ENCODE measurements at places on chromosomes 3 and 15.

- no peak for DNase-seq
Observed at GRCh38 chr15:65828585-65828984, 36.5 kb upstream of the DENND4A start.

- DNase-seq, result no peak
Observed at GRCh38 chr3:98457543-98457942, 5.5 kb upstream of the OR5K1 start.

- no peak for DNase-seq
Observed at GRCh38 chr15:91311986-91312385, 211.9 kb downstream of the SV2B start.

DNA sequence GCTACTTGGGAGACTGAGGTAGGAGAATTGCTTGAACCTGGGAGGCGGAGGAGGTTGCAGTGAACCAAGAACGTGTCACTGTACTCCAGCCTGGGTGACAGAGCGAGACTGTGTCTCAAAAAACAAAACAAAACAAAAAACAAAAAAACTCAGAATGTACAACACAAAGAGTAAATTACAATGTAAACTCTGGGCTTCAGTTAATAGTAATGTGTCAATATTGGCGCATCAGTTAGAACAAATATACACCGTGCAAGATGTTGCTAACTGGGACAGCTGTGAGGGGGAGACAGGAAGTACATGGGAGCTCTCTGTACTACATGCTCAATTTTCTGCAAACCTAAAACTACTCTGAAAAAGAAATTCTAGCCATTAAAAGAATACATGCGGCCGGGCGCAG, 23.5 kb upstream of the TRPM1 start:
- DNase-seq, result peak; percentile 32

- DNase-seq, result no peak
Observed at GRCh38 chr3:185645596-185646381, 59.7 kb downstream of the SENP2 start.

DNA sequence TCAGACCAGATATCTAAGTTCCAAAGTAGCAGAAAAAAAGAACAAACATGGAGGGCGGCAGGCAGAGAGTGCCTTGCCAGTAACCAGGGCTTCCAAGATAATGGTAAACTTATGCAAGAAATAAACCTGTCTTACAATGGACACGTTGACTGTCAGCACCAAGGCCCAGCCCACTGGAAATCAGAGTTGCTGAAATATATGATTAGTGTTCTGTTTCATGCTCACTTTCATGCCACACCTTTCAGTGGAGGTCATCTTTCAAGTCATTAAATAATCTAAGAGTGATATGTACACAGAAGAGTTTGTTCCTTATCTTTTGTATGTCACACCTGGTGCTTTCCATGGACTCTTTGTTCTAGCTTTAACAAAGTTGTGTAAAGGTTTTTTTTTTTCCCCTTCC, 358.1 kb downstream of the MECOM start:
- no peak for DNase-seq

- no peak for DNase-seq
Observed at GRCh38 chr3:122668930-122669730, 11.5 kb upstream of the PARP14 start.

GRCh38 chr15:41047474-41047873, 68.6 kb downstream of the INO80 start:
- DNase-seq, result no peak

GRCh38 chr15:96412906-96413231, 82.4 kb downstream of the NR2F2 start:
- DNase-seq, result no peak

DNA sequence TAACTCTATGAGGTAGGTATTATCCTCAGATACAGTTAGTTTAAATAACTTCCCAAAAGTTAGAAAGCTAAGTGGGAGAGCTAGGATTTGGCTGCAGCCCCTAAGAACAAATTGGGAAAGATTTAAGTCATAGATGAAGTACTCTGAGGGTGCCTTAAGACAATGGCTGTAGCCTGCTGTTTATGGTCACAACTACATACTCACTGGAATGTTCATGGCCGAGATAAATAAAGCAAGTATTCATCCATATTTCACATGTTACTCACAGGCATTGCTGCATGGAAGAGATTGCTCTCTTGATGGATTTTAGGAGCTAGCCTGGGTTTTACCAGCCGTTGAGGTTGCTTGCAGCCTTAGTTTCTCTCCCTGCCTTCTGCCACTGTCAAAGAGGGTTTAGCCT, 145.0 kb downstream of the CMSS1 start:
- no peak for DNase-seq

- no peak for DNase-seq
Observed at GRCh38 chr3:69560818-69561217, 174.9 kb upstream of the FRMD4B start.

DNA sequence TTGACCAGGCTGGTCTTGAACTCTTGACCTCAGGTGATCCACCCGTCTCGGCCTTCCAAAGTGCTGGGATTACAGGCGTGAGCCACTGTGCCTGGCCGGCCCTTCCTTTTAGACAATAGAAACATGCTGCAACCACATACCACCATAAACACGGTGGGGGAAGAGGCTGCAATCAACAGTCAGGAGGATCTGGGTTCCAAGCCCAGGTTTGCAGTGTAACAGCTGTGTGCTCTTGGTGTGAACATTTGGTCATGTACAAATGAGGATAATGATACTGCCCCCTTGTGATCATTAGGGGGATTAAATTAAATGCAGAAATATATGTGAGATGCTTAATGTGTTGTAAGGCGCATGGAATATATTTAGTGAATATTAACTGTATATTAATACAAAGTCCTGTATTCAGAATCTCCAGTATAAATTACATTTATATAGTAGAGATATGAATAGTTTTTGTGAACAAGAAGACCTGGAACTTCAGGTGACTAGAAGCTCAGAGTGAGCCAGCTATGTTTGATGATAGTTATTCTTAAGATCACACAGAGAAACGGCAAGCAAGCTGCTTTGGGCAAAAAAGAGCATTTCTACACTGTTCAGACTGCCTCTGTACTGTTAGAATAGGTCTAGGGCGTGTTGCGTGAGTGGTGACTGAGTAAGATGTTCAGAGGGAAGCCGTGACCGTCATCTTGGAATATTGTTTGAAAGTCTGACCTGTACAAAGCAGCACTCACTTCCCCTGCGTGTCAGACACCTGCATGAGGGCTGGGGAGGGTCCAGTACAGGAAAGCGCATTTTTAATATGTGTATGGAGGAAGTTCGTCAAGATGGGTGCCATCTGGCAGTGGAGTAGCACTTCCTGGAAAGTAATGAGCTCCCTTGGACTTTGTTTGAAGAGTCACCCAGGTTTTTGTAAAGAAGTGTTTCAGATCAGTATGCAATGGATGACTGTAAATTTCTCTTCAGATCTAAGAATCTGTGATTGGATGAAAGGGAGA, 125.8 kb downstream of the PGPEP1L start:
- peak; percentile 44 for DNase-seq

DNA sequence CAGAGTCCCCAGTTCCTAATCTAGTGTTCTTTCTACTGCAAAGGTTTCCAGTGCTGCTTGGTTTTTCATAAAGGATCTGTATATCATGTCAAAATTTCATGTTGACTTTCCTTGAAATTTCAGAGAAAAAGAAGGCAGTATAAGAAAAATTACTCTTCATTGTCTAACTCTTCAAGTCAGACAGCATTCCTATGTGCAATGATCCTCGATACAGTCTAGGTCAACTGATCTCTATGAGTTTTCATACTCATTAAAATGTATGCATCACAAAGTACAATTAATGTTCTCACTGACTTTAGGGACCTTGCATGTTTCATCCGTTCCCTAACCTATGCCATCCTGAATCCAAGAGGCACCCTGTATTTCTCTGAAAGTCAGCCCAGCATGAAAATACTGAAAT, 317.3 kb downstream of the ZBTB20 start:
- DNase-seq, result no peak

DNA sequence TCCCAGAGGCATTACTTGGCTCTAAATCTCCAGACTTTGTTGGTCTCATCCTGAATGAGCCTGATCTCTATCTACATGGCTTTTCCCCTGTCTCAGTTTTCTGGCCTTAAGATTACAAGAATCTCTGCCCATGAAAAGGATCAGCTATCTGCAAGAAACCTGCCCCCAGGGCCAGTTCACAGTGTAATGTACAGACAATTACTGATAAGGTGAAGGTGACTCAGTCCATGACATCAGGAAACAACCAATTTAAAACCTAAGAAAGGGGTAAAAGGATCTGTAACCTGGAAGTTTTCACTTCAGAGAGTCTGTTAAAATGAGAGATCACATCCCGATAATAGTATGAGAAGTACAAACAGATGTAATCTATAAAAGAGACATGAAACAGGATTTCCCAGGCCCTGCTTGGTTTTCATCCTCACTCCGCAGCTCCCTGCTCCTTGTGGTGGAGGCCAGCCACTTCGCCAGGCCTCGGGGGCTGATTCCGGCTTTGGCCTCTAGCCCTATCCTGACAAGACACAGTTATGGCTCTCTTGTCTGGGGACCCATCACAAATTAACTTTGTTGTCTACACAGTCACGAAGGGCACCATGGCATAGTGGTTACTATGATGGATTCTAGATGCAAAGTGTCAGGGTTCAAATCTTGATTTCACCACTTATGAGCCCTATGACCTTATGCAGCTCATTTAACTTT, 136.9 kb downstream of the THSD4 start:
- no peak for DNase-seq

DNA sequence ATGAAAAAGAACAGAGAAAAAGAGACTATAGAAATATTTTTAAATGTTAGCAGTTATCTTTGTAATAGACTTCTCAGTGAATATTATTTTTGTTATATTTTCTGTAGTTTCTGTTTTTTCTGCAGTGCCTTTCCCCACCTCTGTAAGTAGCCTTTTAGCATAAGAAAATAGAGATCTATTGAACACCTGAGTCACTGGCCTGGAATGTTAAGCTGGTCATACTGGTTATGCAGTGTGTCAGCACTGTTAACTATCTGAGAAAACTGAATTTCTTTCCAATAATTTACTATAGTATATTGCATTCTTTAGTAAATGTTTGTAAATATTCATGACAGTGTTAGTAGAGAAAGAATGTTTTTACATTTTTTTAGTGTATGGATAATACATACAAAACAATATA, 79.8 kb downstream of the NECTIN3 start:
- no peak for DNase-seq

DNA sequence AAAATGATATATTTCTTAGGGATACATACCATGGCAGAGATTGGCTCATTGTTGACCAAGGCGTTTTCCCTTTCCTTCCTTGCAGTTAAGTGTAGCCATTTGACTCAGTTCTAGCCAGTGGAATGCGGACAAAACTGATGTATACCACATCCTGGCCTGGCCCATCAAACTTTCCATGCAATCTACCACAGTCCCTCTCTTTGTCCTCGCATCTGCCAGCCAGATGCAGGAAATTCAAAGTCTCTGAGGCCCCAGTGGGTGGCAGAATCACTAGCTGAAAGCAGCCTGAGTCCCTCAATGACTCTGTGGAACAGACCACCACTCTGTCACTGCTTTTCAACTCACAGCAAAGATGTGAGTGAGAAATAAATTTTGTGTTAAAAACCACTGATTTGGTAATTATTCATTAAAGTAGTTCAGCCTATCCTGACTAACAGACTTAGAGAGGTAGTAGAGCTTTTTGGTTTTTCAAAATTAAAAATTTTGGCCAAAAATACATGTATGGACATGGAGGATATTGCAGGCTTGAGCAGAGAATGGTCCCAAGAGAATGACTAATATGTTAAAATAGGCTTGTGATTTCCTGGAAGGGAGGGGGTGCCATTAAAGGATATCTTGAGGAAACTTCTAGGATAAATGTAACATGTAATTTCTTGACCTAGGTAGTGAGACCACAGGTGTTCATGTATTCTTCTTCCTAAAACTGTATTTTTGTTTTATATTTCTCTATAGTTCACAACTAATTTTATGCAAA, 10.9 kb downstream of the LRRFIP2 start:
- no peak for DNase-seq

DNA sequence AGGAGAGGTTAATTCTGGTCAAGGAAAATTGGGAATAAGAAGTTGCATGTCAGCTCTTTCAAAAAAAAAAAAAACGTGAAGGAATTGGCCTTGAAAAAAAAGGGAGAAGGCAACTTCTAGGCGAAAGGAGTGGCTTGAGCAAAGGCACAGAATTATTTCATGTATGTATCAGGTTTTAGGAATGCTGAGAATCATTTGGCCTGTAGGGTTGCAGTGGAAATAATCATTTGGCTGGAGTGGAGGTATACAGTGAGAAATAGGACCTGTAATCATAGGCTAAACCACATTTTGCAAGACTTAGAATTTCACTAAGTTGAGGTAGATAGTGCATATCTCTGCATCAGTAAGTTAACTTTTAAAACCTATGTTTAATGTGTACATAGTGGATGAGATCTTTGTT, 54.9 kb downstream of the EPHA6 start:
- DNase-seq, result no peak

DNA sequence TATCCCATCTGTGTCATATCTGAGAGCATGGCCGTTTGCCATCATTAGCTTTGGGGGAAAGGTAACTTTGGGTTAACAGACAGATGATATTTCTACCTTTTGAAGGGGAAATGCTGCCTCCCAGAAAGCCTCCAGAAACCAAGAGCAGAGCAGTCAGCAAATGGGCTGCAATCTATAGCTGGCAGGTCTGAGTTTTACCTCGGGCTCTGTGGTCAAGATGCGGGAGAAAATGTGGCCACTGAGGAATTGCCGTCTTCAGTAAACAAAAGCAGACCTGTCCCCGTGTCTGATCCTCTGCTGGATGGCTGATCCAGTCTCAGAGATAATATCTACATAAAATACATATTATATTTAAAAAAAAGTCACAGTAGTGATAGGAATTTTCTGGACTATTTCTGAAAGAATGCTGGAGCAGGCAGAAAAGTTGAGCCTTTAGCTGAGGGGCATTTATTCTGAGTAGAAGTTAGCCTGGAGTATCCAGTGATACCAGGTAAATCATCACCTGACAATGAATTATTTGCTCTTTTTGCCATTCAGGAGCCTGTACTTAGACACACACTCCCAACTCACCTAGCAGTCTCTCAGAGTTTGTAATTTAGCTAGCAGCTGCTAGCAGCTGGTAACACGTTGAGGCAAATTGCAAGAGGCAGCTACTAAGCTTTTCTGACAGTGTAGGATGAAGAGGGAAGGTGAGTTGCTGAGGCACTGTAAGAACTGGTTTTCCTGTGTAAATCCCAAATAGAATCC, 285.3 kb upstream of the RARB start:
- no peak for DNase-seq

- DNase-seq, result no peak
Observed at GRCh38 chr3:45066109-45066801, 40.2 kb downstream of the CLEC3B start.

- DNase-seq, result no peak
Observed at GRCh38 chr15:72163719-72164118, 33.9 kb downstream of the GRAMD2A start.

DNA sequence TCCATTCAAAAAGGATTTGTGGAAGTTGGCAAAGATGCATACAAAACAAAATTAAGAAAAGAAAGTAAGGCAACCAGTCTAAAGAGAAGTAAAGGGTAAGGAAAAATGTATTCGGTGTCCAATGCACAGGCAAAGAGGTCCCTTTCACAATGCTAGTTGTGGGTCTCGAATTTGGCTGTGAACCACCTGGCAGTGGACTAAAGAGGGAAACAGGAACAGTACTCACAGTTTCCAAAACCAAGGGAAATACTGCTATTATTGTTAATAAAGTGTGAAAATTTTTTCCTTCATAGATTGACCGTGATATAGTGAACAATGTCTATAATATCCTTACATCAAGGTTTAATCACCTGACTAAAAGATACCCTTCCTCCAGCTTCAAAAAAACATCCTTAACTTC, 57.9 kb downstream of the TNIK start:
- no peak for DNase-seq

- no peak for DNase-seq
Observed at GRCh38 chr3:187971629-187972028, 182.3 kb upstream of the LPP start.

GRCh38 chr3:14845180-14845579, 26.4 kb downstream of the FGD5 start:
- no peak for DNase-seq

GRCh38 chr15:68434021-68434420, 2.1 kb upstream of the ITGA11 start:
- DNase-seq, result no peak

Data from COR-L47 (cell line).